ENCODE measurements at places on chromosomes 5 and 9.

- DNase-seq, result no peak
These were observed 41.5 kb downstream of the FBXO4 start for GRCh38 chr5:41966401-41967105.

DNA sequence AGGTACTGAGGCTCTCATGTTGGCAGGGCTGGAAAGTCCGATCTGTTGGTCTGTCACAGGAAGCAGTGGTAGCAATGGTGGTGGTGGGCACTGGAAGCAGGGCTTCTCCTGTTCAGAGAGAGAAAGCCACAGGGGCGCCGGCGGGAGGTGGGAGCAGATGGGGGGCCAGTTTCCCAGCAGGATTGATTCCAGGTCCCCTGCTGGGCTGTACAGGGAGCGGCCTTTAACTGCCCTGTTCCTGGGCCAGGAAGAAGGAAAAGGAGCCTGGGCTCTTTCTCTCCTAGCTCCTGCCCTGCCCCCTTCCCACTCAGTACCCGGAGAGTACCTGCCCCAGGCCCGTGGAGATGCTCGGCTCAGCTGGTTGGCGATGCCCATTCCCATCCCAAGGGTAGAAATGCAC is 2.6 kb upstream of the DAB2IP start:
- no peak for DNase-seq

DNA sequence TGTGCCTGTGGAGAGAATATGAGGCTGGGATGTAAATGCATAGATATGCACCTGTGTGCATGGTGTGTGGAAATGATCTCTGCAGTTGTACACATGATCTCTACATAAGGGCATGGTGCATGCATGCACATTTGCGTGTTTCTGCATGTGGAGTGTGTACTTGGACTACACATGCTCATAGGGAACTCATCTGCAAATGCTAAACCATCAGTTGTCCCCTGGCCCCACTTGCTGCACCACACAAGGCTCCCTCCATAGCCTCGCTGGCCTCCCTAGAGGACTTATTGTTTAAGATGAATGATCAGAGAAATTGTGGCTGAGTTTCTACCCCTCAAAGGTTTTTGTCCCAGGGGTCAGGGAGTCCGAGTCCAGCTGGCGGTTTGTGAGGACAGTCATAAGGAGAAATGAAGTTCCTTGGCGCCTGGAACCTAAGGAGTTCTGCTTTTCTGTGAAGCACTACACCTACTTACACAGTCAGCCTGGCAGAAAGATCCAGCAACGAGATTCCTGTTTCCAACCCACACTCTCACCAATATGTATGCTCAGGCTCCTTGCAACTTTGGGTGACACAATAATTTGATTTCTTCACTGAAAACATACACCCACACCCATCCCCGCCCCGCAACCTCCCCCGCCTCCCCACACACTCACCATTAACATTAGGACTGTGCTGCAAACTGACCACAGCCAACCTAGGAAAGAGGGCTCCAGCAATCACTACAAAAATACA is 79.9 kb upstream of the CPEB4 start:
- no peak for DNase-seq

DNA sequence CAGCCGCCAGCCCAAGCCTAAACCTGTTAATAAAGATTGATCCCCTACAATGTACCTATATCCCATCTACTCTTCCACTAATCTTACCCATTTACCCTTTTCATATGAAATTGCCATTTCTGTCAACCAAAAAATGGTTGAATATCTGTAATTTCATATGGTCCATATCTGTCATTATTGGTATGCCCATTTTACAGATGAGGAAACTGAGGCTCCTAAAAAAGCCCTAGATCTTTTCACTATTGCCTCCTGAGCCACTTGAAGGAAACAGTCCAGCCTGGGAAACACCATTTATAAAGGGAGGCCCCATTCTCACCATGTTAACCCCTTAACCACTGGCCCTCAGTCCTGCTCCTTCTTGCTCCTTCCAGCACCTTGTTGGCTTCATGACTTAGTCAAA is 41.2 kb upstream of the SNAPC3 start:
- no peak for DNase-seq

DNA sequence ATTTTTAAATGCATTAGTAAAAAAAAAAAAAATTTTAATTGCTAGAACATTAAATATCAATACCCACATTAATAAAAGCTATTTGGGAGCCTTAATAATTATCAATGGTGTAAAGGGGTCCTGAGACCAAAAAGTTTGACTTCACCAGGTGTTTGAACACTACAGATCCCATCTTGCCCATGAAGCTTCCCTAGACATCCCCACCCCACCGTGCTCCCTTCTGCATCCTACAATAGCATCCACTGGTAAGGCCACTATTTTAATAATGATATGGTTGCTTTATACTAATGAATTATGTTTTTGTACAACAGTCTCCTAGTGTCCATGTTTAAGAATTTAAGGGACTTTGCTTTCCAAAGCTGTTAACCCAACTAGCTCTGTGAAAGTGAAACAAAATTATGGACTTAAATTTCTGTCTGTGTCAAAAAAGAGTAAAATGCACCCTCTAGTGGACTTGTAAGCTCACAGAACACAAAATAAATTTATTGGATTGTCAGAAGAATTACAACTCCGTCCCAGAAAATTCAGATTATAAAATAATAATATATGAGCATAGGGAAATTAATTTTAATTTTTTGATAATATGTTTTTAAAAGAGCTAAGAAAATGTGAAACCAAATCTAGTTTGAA is 76.0 kb downstream of the ARL15 start:
- peak; percentile 58 for DNase-seq

GRCh38 chr9:132240841-132241482 is 79.1 kb downstream of the NTNG2 start:
- DNase-seq, result peak; percentile 77

DNA sequence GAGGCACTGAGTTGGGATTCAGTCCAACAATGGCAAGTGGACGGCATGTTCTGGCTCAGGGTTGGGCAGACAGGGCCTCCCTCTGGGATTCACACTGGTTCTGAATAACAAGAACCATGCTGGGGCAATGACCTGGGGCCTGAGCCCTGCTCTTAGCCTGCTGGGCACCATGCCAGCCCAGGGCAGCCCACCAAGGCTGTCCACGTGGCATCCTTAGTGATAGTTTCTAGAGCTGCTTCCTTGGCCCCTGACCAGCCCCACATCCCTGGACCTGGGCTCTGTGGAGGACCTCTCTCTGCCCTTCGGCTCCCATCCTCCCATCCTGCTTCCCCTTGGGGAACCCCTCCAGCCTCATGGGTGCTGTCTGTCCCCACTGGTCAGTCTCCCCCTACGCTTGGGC is 22.3 kb upstream of the OLFM1 start:
- no peak for DNase-seq

GRCh38 chr5:157388111-157388710 is 71.8 kb upstream of the NIPAL4 start:
- no peak for DNase-seq

GRCh38 chr5:181149355-181149754 is 2.0 kb downstream of the OR2V2 start:
- DNase-seq, result no peak

GRCh38 chr5:176152191-176152929 is 85.9 kb upstream of the SIMC1 start:
- no peak for DNase-seq

- DNase-seq, result no peak
These were observed 102.4 kb downstream of the CAMK4 start for GRCh38 chr5:111326551-111326950.

GRCh38 chr5:55902696-55903095 is 51.5 kb downstream of the IL31RA start:
- DNase-seq, result no peak

DNA sequence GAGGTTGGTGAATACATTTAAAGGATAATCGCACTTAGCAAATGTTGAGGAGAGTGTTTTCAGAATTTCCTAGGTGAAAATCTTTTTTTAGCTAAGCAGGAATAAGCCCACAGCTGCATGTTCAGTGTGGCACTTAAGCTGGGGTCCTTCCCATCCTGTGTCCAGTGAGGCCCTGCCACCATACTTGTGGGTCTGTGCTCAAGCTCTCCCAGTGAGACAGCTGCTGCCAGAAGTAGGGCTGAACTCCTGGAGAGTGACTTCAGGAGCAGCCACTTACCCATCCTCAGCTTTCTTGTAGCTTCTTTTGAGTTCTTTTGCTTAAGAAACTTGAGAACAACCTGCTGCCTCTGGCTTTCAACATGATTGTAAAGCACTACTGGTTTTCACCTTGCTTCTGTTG is 110.0 kb upstream of the DHFR start:
- no peak for DNase-seq

DNA sequence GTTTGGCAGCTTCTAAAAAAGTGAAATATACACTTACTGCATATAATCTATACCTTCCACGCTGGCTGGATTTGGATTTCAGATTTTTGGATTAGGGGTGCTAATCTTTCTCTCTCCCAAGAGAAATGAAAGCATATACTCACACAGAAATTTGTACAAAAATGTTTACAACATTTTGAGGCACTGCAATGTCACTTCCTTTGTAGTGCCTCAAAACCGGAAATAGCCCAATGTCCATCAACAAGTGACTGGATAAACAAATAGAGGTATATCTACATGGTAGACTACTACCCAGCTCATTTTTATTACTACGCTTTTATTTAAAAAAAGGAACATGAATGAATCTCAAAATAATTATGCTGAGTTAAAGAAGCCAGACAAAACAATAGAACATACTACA is 74.0 kb upstream of the MIER3 start:
- no peak for DNase-seq

GRCh38 chr5:128196791-128197190 is 113.2 kb downstream of the SLC12A2 start:
- DNase-seq, result peak; percentile 51

DNA sequence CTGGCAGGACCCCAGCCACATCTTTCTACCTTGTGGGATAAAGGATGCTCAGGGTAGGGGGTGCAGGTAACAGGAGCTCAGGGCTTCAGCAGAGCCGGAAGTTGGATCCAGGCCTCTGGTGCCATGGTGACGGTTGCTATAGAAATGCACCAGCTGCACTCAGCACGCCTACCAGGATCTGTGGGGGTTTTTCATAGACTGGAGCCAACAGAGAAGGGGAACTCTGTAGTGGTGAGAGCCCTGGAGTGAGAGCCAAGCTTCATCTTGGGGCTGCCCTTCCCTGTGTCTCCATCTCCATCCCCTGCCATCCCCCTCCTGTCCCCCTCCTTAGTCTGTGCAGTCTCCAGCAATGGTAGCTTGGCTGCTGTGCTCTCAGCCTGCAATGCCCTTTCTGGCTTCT is 27.5 kb upstream of the BOD1 start:
- DNase-seq, result no peak

- peak; percentile 41 for DNase-seq
These were observed 34.4 kb downstream of the APBA1 start for GRCh38 chr9:69637817-69638200.

- no peak for DNase-seq
These were observed 579 bp upstream of the FAM78A start for GRCh38 chr9:131276891-131277286.

DNA sequence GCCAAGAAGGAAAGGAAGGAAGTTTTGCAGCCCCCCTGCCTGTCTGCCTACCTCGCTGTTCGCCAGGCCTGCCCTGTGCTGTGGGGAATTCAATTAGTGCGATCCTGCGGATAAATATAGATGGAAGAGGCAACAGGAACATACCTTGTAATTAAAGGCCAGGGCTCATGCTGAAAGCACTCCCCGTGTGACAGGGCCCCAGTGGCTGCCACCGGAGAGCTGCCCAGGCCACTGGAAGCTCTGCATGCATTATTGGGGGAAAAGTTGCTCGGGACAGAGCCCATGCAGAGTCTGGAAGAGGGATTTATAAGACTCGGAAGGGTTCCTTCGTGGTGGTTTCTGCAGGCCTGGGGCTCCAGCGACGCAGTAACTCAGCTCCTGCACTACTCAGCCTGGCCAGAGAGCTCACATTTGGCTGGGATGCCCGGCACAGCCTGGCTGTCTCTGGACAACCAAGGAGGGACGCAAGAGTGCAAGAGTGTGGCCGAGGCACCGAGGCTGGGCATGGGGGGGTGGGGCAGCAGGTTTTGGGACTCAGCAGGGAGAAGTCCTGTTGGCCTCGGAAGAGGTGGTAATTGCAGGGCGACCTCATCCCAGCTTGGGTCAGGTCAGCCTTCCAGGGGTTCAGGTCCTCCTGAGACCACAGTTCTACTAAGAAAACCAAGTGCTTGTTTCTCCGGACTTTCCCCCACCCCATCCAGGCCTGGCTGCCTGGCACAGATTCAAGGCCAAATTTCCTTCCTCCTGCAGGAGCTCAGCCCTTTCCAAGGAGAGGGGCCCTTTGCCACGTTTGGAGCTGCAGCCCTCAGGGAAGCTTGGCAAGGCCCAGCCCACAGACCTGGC is 68.1 kb upstream of the GGTA1 start:
- DNase-seq, result no peak

- no peak for DNase-seq
These were observed 393.5 kb downstream of the DIRAS2 start for GRCh38 chr9:90249094-90249493.

- peak; percentile 13 for DNase-seq
These were observed 13.2 kb downstream of the MACIR start for GRCh38 chr5:103271570-103272289.

GRCh38 chr5:112737070-112737462 is 619 bp upstream of the APC start:
- no peak for DNase-seq

DNA sequence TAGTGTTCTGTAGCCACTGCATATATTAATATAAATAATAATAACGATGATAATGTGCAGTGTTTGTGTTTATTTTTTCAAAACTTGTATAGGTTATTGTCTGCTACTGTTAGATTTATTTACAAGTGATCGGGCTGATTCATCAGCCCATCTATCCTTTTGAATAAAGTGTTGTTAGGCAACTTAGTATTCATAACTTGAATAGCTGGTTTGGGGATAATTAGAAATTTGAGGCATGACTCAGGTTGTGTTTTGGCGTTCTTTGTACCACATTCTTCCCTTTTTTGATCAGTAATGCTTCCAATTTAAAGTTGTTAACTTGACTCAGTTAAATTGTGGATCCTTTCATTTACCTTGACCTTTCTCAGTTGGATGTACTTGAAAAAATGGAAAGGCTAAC is 69.7 kb downstream of the FOCAD start:
- DNase-seq, result no peak

DNA sequence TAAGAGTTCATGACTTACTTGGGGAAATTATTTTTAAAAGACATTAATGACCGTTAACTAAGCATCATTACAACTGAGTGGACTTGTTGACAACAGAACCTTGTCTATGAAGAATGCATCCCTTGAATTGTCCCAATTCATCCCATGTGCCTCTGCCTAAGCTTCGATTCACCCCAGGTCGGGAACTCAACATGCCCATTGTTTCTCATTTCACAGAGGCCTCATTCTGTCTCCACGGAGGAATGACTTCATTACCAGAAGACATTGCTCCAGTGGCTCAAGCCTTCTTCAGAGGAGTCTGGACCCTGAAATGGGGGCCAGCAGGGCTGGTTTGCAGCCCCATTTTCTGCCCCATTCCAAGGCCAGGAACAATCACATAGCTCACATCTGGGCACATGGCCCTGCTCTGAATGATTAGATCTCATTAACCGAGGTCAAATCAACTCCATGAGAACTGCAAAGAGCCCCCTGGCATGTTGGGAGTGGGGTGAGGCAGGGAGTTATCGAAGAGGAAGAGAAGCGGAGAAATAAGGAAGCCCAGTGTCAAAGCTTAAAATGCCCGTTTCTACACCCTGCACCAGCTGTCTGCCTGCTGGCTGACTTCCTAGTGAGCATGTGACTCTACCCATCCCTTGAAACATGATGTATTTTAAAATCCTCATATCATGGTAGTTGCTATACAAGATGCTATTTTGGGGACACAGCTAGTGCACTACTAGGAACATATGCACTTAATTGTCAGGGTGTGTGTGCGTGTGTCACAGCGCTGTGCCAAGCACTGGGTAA is 137.3 kb downstream of the LHFPL2 start:
- DNase-seq, result no peak
